ENCODE measurements at places on chromosomes 4 and X.

DNA sequence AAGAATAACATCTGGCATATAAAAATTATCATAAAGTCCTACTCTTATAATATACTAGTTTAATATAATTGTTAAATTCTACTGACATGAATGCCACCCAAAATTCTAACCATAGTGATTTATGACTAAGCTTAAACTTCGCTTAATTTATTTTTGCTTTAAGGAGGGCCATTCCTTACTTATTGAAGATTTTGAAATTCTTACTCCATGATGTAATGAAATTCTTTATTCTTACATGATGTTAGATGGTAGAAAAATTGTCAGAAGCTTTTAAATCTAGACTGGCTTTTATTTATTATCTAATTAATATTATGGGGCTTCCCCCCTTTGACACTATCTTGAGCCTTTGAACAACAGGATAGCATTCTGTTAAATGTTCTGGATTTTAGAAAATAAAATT, 19.5 kb upstream of the SUPT20HL2 start:
- DNase-seq = no peak

DNA sequence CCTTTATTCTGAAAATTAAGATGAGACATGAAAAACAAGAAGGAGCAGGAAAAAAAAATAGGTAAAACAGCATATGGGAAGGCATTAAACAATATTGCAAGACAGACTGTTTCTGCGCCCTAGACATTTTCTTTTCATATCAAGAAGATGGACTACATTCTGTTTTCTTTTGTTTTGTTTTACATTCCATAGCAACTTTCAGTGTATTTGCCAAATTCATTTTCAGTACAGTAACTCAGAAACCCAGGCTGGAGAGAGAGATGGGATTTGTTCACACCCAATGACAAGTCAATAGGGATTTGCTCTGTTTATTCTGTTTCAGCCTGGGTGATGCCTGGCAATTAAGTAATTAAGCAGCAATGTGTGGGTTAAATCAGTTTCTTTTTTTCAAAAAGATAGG, 892.8 kb upstream of the DIAPH2 start:
- DNase-seq = no peak

DNA sequence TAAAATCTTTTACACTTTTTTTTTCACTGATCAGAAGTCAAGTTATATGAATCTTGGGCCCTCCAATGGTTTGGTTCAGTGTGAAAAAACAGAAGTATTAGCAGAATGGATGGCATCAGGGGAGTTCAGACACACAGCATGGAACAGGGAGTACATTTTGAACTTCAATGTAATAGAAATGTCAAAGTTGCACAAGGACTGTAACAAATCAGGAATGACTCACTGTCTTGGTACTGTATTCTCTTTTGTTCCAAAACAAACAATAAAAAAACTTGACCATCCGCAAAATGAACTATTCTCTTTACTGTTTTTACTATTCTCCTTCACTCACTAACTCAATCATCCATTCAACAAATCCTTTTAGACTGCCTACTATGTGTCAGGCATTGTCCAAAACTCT, 401.0 kb downstream of the FSTL5 start:
- no peak for DNase-seq

DNA sequence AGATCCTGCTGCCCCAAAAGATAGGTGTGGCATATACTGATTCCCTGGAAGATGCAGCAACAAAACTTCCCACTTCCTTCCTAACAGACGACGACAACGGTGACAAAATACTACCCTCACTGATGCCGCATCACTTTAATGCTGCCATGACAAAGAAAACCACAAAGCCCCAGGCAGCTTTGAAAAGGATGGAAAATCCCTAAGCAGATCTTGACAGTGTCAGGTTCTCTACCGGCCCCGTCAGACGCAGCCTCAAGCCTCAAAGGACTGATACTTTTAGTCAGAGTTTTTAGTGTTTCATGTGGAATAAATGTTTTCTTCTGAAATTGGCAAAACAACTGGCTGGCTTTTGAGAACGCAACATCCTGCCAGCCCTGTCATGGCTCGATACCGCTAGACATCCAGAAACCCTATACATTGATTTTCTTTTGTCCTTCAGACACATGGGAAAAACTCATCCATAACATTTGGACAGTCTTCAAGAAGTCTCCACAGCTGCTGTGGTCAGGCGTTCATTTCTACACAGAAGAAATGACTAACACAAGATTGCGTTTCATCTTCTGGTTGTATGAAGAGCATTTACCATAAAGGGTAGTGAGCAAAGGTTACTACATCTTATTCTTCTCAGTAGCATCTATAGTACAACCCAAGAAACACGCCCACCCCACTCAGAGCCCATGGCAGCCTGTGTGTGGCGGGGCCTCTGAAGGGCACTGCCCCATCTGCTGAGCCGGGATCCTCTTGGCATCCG, 60.1 kb downstream of the GATB start:
- DNase-seq = no peak

DNA sequence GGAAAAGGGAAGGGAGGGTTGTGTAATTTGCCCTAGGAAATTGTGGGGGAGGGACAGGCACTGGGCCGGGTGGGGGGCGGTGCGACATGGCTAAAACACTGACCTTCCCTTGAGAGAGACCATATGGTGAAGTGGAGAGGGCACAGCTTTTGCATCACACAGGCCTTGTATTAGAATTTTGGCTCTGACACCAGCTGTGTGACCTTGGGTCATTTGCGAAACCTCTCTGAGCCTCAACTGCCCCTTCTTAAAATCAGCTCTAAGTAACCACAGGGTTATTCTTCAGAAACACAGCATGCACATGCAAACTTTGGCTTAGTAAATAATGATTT, 25.8 kb downstream of the PDGFRA start:
- no peak for DNase-seq

DNA sequence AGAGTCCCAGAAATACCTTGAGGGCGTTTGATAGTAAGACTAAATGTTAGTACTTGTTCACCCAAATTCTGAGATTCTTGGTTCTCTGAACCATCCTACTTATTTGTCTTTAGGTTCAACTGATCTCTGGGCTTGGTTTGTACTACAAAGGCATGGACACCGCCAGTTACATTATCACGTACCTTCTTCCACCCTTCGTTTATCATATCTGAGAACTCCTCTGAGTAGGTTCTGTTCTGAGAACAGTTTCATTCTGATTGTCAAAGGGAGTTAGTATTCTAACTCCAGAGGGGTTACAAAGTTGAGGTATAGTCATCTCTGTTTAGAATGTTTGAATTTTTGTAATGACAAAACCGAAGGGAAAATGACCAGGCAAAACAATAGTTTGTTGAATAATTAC, 19.3 kb downstream of the ZFX start:
- no peak for DNase-seq

GRCh38 chr4:24965627-24966026, 52.8 kb upstream of the CCDC149 start:
- no peak for DNase-seq

GRCh38 chr4:17272154-17272553, 239.7 kb downstream of the QDPR start:
- no peak for DNase-seq

GRCh38 chr4:23876418-23877089, 13.3 kb downstream of the PPARGC1A start:
- no peak for DNase-seq

GRCh38 chr4:123246085-123246484, 150.5 kb upstream of the SPRY1 start:
- DNase-seq = no peak

- DNase-seq = no peak
Observed at GRCh38 chr4:176579226-176579625, 213.5 kb downstream of the VEGFC start.

GRCh38 chr4:142960126-142960525, 114.0 kb upstream of the INPP4B start:
- no peak for DNase-seq

DNA sequence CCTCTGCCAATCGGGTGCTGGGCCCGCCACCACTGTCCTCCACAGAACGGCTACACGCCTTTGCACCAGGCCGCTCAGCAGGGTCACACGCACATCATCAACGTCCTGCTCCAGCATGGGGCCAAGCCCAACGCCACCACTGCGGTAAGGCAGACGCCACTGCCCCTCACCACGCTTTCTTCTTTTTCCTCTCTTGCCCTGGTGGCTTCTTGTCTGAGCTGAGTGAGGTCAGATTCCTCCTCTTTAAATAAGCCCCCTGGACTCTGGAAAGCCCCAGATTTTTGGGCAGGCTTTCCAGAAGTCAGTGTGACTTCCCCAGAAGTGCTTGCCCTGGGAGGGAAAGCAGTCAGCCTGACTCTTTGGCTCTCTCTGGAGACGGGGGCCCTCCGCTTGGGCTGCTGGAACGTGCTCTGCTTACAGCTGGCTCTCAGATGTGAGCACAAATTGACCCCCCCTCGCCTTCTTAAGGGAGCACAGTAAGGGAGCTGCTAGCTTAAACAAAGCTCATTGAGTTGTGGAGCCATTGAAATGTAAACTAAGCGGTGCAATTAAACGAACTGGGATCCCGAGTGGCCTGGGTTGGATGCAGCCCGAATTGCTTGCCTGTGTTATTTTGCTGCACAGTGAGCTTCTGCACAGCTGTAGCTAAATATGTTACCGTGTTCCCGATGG, 243.1 kb downstream of the ANK2 start:
- no peak for DNase-seq

GRCh38 chrX:17608888-17609287, 128.4 kb upstream of the SCML1 start:
- DNase-seq = no peak

GRCh38 chr4:76028350-76028765, 5.1 kb upstream of the CXCL10 start:
- no peak for DNase-seq

DNA sequence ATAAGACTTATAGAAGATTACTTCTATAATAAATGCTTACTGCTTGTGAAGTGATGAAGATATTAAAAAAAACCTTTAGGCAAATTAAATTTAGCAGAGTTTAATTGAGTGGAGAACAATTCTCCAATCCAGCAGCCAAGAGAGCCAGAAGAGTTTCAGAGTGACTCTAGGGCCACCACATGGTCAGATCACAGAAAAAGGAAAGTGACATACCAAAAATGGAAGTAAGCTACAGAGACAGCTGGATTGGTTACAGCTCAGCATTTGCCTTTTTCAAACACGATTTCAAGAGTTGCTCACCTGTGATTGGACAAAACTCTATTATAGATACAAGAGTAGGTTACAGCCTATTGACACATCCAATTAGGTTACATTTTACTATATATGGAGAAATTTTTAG, 79.0 kb upstream of the TRAM1L1 start:
- DNase-seq = no peak

DNA sequence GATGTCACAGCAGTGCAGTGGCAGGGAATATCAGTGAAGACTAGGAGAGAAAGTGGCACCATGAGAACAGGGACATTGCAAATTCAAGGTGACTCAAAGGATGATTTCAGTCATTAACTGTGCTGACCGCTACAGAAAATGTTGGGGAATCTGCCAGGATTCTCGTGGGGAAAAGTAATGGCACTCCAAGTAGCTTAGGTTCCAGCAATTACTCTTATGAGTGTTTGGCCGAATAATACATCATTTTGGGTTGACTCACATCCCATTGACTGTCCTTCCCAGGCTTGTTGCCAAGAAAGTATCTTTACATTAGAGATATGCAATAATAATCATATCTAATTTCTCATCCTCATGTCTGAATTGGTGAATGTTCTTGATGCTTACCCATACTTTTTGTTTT, 1411.1 kb upstream of the PCDH7 start:
- no peak for DNase-seq

DNA sequence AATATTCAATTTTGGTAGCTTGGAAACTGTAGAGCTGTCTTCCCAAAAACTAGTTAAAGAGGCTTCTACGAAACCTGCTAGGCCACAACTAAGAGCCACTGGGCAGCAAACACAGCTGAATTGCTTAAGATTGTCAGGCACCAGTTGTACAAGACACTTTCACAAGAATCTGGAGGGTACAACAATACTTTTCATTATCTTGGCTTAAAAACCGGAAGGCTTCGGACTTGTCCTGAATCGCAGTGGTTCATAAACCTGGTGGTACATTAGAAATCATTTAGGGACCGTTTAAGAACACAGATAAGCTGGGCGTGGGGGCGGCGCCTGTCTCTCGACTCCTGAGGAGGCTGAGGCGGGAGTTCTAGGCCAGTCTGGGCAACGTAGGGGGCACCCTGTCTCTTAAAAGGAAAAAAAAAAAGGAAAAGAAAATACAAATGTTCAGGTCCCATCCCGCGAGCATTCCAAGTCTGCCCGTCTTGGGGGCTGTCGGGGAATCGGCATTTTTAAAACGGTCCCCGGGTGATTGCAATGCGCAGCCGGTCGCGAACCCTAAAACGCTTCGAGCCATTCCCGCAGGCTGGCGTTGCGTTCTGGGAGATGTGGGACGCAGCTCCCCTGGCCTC, 763 bp downstream of the PYURF start:
- no peak for DNase-seq

GRCh38 chr4:96056346-96056934, 216.5 kb downstream of the PDHA2 start:
- no peak for DNase-seq

GRCh38 chrX:153973127-153974002, 811 bp downstream of the TMEM187 start:
- no peak for DNase-seq

- DNase-seq = no peak
Observed at GRCh38 chr4:159038536-159038935, 64.3 kb upstream of the RAPGEF2 start.

- no peak for DNase-seq
Observed at GRCh38 chrX:26442340-26442739, 226.4 kb downstream of the MAGEB5 start.

DNA sequence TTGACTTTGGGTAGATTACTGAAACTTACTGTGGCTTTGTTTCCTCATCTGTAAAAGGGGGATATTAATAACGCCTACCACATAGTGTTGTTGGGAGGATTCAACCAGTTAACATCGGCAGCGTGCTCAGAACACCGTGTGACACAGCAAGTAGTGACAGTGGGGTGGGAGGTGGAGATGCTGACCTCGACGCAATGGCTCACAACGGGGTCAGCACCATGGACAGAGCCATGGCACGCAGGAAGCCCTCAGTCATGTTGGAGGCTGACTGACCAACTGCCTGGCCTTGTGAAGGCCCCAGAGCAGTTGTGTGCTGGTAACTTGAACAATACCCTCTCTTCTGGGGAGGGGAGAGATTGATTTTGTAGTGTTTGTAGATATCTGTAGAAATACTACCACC, 93.2 kb downstream of the WFS1 start:
- DNase-seq = no peak

DNA sequence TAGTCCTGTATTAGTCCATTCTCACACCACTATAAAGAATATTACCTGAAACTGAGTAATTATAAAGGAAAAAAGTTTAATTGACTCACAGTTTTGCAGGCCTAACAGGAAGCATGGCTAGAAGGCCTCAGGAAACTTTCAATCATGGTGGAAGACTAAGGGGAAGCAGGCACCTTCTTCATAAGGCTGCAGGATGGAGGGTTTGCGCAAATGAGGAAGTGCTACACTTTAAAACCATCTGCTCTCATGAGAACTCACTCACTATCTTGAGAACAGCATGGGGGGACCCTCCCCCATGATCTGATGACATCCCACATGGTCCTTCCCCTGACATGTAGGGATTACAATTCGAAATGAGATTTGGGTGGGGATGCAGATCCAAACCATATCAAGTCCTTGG, 12.1 kb upstream of the MAGEA11 start:
- DNase-seq = no peak

GRCh38 chrX:27890611-27891010, 82.8 kb downstream of the MAGEB10 start:
- no peak for DNase-seq

- no peak for DNase-seq
Observed at GRCh38 chr4:7276515-7276914, 84.2 kb downstream of the SORCS2 start.

GRCh38 chrX:69991685-69992084, 58.1 kb downstream of the AWAT2 start:
- no peak for DNase-seq

GRCh38 chr4:177047070-177047850, 254.5 kb upstream of the VEGFC start:
- DNase-seq = no peak
